NAMALWA (cell line): ENCODE measurements at places on chromosomes 6 and 20.

DNA sequence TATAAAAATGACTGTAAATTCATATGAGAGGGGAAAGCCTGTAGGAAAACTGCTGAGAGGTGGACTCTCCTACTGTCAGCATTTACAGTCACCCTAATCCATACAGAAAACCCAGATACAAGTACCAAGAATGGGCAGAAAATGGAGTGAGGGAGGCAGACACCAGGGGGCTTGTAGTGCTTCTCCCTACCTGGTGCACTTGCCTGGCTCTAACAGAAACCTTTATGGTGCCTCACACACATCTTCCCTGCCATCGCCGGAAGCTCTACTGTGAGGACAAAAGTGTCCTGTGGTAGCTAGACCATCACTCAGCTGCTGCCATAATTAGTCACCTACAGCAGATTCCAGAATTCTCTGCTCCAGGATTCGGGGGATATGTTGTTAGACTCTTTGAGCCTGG lies 441.3 kb downstream of the TFAP2B start:
- DNase-seq, result no peak

DNA sequence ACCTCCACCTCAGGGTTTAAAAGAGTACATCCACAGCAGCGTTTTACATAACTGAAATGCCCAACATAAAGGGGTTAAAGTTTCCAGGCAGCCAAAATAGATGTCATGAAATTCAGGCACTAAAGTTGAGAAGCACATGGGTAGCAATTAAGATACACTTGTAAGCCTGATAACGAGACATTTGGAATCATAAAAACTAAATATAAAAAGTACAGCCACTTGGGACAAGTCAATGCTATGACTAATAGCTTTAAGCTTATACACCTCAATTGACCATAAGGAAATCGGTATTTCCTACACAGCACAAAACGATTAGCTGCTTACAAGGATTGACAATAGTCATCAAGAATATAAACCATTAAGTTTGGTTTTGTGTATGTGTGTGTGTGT lies 11.8 kb downstream of the LOC128125822 start:
- no peak for DNase-seq

DNA sequence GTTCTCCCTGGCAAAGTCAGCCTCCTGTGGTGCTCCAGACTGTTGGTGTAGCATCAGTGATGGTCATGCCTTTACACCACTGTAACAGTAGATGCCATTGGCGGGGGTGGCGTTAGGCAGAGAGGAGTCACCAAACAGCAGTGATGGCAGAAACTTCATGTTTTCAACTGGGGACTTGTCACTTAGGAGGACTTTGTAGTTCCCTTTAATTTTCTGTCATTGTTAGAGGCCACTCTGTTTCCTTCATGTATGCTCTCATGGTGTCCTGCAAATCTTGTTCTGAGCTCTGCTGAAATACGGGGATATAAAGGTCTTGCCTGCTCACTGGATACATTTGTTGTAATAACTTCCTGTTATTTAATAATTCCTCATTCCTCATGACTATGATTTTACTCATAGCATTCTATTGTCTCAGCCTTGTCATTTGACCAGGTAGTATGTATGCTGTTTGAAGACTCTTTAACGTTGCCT lies 4.6 kb downstream of the MAP3K4 start:
- DNase-seq, result no peak

DNA sequence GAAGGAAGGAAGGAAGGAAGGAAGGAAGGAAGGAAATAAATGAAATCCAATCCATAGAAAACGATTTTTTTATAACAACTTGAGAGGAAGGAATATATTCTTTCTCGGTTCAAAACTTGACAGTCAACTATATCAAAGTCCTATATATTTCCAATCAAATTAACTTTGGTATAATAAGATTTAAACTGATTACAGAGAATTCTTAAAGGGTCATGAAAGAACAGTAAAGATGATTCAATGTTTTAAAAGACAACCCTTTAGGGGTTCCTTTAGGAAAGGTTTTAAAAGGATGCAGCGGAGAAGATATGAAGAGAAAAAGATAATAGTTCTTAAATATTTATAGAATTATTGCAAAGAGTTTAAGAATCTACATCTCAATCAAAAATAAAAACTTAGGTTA lies 61.2 kb downstream of the ME1 start:
- DNase-seq, result no peak

DNA sequence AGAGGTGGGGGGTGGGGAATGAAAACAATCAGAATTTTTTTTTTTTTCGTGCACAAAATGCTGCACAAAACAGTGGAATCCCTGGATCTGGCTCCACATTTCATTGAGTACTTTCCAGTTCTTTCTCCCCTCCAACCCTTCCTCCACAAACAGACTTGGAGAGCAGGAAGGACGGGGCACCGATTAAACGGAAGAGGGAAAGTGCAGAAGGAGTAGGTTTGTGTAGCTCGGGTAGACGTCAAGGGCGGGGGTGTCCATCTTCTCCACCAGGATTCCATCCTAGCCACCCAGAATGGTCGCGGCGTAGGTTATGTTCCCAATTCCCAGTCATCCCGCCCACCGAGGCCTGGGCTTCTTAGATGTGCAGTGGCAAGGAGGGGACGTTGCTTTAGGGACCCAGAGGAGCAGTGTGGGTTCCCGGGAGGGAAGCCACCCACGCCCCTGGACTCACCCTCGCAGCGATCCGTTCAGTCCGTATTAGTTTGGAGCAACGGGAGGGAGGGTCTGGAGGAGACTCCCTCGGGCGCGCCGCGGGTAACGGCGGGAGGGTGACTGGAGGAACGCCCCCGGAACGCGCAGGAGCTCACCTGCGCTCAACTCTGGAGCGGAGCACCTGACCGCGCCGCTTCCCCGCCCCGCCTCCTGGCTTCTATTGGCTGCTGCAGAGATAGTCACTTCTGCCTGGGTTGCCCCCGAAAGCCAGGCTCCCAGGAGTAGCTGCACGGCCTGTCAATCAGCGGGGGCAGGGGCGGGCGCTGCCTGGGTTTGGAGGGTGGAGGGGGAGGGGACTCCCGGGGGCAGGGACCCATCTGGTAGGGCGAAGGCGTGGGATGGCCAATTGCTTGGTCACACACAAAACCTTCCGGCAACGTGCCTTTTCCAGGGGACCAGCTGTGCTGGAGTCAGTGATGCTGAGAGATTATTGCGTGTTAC lies at the start of gene ENPP5:
Gene ENPP5, minus strand, starts transcription at position 624 of the 933 bp plus-strand sequence. CDS start 2,718 bp downstream, outside the sequence.
- peak; percentile 85 for DNase-seq

- DNase-seq, result no peak
Measured at GRCh38 chr6:11763460-11764249, 14.9 kb downstream of the ADTRP start.
